ENCODE measurements at places on chromosomes 2 and 18.

- DNase-seq, result no peak
Measured at GRCh38 chr2:236538242-236538641, 31.4 kb upstream of the ACKR3 start.

DNA sequence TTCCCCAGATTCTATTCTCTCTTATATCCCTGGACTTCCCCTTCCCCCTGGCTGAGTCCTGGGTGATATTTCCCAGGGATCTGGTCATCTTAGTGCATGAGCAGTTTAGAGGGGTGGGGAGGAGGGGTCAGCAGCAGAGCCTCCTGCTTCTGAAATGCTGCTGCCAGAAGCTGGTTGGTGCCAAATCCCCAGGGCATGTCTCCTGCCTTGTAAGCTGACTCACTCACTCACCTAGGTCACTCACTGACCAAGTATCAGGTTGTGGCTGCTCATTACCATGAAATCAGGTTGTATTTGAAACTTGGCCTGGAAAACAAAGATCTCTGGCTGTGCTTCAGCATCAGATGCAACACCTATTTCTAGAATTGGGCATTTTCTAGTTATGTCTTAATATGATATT lies 14.3 kb downstream of the GPR39 start:
- no peak for DNase-seq

DNA sequence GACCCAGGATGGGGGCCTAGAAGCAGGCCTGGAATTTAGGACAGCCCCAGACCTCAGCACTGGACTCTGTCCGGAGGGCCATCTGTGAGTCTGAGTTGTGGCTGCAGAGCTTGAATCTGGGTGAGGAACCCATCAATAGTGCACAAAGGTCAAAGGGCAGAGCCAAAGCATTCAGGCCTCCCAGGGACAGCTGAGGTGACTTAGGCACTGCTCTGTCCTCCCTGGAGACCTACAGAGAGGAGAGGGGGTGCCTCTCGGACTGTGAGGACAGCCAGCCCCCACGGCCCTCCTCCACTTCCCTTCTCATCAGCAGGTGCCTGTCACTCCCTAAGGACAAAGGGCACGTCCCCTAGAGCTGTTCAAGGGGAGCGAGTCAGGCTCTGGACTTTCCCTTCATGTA lies 25.1 kb upstream of the PRLH start:
- no peak for DNase-seq

GRCh38 chr2:240138254-240138984 lies 2.0 kb downstream of the OTOS start:
- DNase-seq, result no peak

DNA sequence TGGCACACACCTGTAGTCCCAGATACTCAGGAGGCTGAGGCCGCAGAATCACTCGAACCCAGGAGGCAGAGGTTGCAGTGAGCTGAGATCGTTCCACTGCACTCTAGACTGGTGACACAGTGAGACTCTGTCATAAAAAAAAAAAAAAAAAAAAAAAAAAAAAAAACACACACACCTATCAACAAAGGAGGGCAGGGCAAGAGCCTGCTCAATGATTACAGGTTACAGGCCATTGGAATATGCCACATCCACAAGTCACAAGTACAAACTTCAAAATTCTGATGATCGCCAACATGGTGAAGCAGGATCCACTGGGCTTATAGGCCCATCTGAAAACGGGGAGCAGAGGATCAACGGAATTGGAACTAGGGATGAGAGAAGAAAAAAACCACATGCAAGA lies 6.3 kb downstream of the MYO5B start:
- DNase-seq, result no peak

GRCh38 chr18:79506191-79507075 lies 110.7 kb downstream of the NFATC1 start:
- DNase-seq, result no peak

GRCh38 chr2:168920504-168921157 lies 19.5 kb downstream of the G6PC2 start:
- DNase-seq, result no peak

DNA sequence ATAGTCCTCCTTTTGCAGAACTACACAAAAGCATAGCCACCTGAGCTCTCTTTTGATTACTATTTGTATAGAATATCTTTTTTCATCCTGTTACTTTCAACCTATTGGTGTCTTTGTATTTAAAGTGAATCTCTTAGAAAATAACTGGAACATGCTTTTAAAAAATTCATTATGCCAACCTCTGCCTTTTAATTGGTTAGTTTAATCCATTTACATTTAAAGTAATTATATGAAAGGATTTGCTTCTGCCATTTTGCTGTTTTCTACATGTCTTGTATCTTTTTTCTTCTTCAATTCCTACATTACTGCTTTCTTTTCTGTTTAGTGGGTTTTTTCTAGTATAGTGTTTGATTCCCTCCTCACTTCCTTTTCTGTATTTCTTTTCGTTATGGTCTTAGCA lies 407.5 kb upstream of the ZEB2 start:
- no peak for DNase-seq

DNA sequence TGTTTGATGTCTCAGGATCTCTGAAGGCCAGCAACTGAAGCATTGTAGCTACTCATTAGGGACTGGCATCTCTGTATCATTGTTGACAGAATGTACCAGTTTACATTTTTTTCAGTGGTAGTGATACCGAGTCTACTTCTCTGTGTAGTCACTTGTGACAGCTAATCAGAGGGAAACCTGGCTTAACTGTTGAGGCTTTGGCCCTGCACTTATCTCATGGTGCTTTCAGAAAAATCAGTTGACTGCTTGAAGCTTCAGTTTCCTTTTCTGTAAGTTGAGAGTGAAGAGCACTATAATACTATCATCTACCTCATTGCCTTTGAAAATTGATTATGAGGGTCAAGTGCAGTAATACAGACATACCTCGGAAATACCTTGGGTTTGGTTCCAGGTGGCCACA lies 90.0 kb downstream of the COMMD1 start:
- no peak for DNase-seq

- no peak for DNase-seq
Measured at GRCh38 chr2:6972067-6972710, 55.0 kb downstream of the RNF144A start.

GRCh38 chr2:40827392-40827791 lies 375.5 kb upstream of the SLC8A1 start:
- no peak for DNase-seq

DNA sequence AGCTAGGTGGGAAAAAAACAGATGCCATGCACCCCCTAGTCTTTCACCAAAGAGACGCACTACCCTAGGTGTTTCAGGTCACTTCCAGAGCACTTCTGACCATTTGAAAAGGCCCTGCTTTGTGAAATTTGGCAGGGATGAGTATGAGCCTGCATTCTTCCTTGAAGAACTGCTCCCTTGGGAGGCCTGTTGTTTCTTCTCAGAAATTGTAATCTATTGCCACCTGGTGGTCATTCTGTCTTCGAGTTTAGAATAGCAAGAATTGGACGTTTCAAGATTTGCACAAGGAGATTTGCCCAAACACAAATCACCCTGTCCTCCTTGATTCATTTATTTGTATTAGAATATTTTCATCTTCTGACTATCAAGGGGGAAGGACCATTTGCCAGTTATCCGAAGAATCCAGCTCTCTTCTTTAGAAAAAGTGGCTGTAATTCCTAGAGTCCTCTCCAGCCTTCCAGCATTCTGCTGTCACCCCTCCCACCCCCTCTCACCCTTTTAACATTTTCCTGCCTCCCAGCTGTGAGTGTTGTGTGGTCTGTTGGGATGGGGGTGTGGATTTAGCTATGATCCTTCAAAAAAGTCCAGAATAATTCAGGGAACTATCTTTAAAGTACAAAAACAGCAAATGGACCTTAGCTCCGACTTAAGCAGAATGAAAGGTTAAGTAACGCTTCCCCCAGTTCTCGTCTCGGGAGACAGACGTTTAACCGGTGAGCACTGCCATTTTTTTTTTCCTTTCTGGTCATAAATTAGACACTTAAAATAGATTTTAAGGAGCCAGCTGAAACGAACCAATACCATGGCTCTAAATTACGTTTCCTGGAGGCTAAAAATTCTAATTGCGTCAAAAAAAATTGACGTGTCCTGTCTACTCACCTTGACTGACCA lies 3.7 kb upstream of the GAD1 start:
- no peak for DNase-seq

DNA sequence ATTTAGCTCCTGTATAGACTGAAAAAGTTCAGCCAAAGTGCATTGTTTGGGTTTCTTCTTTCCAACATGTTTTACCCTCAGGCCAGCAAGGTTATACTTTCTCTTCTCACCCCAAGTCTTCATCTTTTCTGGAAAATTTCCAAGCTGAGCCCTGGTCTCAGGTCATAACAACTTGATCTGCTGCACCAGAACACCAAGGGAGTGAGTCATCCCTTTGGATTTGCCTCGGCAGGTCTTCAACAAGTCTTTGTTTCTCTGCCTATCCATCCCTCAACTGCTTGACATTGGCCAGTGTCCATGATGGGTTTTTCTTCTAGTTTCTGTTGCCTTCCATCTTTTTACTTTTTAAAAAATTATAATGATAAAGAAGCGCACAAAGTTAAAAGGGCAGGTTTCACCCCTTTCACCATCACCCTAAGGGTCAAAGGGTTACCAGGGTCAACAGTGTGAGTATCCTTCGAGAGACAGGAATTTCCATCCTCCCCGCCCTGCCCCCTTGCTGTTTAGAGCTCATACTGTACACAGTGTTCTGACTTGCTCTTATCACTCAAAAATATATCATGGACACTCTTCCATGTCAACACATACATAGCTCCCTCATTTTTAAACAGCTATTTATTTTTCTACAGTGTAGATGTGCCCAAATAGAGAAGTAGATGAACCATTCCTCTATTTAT lies 5.7 kb upstream of the SPATS2L start:
- DNase-seq, result no peak

GRCh38 chr18:55300421-55300935 lies 287.5 kb downstream of the TCF4 start:
- no peak for DNase-seq

DNA sequence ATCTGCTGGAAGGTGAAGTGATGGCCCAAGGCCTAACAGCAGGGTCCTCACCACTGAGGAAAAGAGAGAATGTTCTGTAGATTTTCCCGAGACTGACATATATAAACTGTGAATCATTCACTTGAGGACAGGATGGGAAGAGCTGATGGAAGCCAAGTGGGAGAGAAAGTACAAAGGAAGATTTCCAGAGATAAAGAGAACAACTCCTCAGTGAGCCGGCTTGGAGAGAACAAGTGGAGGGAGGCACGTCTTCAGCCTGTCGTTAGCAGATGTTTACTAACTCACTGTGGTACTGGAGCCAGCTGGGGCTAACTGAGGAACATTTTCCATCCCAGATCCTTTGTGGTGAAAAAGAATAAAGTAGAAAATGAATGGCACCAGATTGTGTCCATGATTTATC lies 552.9 kb upstream of the TNP1 start:
- DNase-seq, result no peak

DNA sequence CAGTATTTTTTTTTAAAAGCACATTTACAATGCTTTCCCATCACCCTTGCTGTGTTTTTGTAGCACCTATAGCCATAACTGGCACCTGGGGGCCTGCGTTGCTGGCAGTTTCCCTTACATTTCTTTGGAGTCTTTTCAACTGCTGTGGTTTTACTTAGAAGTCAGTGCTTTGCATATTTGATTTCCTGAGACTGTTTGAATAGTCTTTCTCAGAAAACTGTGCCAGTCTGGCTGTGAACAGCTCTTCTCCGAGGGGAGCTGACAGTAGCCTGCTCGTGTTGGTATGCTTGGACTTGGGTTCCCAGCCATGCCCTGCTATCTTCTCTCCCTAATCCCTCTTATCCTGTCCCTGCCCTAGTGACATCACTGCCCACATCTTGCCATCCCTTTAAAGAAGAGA lies 81.5 kb downstream of the DPP4 start:
- no peak for DNase-seq

DNA sequence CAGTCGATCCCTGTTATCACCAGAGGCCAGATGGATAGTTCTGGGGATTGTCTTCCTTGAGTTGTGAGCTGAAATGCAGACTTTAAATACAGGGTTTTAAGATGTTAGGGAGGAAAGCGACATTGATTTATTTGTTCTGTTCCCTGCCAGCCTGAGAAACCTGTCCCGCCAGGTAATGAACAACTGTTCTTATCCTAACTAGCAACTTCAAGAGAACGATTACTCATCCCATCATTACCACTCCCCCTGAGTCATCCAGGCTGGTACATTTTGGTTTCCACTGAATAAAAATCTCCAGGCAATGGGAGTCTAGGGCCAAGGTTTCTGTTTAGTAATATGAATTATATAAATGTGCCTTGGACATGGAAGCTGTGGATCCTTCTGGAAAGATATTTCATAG lies 131.2 kb downstream of the LYPD6B start:
- DNase-seq, result no peak

GRCh38 chr2:75088791-75089190 lies 110.5 kb downstream of the TACR1 start:
- no peak for DNase-seq

- no peak for DNase-seq
Measured at GRCh38 chr2:118055512-118056164, 32.6 kb upstream of the INSIG2 start.

- DNase-seq, result no peak
Measured at GRCh38 chr2:39717067-39717466, 51.4 kb downstream of the TMEM178A start.

GRCh38 chr2:59314031-59314766 lies 1073.1 kb upstream of the FANCL start:
- no peak for DNase-seq

DNA sequence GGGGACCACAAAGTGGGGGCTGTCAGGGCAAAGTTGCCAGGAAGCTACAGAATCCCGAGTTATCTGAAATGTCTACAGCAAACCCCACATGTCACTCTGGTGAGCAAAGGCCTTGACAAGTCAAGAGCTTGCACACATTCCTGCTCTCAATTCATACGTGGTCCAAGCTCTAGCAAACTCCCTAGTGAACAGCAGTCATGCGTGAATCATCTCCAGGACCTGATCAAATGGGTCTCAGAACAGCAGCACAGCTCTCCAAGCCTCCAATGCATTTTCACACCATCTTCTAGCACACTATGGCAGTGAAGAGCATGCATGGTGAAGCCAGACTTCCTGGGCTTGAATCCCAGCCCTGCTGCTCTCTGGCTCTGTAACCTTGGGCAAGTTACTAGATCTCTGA lies 68.5 kb downstream of the MYO5B start:
- DNase-seq, result no peak

- DNase-seq, result no peak
Measured at GRCh38 chr18:75249175-75249518, 38.5 kb downstream of the TSHZ1 start.

- no peak for DNase-seq
Measured at GRCh38 chr2:120219766-120220165, 3.4 kb downstream of the TMEM185B start.

GRCh38 chr18:41545091-41545888 lies 409.7 kb upstream of the PIK3C3 start:
- no peak for DNase-seq

DNA sequence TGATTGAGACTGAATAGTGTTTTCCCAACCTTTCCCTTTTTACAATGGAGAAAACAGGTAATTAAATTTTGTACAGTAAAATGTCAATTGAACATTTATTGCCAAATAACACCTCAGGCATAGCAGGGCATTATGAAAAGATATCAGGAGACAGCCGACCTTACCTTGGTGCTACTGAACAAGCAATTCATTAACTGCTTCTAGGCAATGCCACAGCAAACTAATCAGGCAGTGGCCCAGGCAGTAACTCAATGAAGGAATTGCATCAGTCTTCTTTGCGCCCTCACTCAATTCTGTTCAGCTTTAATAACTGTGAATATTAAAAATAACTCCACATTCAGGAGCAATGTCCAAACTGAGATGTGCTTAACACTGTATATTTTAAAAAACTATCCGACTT lies 6.1 kb downstream of the PLCL1 start:
- DNase-seq, result no peak

- DNase-seq, result no peak
Measured at GRCh38 chr2:188786368-188786841, 187.8 kb upstream of the COL3A1 start.
